Naive thymus-derived CD8-positive, alpha-beta T cell (primary cell): ENCODE measurements at places on chromosomes 2 and 18. TPM values are rescaled to one million over a fixed set of nuclear protein-coding genes. Genes with fewer than 3 reads are reported as not detected.

DNA sequence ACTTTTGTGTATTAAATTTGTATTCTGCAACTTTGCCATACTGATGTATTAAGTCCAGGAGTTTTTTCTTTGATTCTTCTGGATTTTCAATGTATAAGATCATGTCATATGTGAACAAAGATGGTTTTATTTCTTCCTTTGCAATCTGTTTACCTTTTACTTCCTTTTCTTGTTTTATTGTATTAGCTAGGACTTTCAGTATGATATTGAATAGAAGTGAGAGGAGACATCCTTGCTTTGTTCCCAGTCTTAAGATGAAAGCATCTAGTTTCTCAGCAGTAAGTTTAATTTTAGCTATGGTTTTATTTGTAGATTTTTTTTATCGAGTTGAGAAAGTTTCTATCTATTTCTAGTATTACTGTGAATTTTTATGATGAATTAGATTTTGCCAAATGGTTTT is 25.5 kb downstream of the VRK2 start:
- no peak for DNase-seq

DNA sequence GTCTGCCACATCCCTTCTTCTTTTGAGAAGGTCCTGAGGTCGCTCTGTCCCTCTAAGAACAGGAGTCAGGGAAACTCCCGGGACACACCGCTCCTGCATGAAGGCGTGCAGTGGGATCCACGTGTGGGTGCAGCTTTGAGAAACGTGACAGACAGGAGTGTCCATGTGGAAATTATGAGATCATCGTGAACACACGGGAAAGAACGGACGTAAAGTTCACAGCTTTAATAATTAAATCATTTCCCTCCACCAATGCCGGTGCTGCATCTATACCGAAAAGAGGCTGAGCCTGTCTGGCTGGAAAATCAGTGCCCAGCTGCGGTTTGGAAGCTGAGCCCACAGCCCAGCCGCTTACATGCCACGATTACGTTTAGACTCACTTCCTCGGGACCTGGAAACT is 372.4 kb upstream of the SALL3 start:
- no peak for DNase-seq

GRCh38 chr2:189037518-189037917 is 63.3 kb downstream of the COL3A1 start:
- DNase-seq: no peak

GRCh38 chr2:16653799-16654198 is 11.8 kb downstream of the CYRIA start:
- DNase-seq: no peak

GRCh38 chr2:29063056-29063455 is 11.3 kb downstream of the PCARE start:
- DNase-seq: no peak

DNA sequence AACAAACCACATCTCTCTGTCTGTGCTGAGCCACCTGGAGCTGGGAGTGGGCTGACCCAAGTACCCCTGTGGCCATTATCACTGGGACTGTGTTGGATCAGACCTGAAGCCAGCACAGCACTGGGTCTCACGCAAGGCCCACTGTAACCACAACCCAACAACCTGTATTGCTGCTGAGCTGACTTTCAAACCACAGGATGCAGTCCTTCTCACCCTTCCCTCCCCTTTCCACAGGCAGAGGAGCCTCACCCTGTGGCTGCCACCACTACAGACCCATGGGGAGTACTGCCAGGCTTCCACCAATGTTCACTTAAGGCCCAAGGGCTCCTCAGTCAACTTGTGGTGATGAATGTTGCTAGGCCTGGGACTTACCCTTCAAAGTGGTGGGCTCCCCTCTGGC is 135.7 kb downstream of the DIS3L2 start:
- no peak for DNase-seq

DNA sequence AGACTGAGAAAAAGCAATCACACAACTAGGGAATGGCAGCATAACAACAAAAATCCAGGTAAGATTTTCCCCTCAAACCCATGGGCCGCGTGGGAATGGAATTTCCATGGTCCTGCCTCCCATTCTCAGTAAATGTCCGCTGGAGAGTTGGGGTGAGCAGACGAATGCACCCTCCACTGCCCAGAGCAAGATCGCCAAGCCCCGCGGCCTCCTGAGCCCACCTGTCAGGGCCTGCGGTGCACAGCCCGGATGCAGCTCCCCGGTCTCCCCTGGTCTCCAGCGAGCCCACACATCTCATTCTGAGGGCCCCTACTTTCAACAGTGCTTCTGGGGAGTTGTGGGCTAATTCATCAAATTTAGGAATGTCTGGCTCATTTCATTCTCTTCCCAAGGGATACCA is 327.4 kb upstream of the HS6ST1 start:
- DNase-seq: no peak

DNA sequence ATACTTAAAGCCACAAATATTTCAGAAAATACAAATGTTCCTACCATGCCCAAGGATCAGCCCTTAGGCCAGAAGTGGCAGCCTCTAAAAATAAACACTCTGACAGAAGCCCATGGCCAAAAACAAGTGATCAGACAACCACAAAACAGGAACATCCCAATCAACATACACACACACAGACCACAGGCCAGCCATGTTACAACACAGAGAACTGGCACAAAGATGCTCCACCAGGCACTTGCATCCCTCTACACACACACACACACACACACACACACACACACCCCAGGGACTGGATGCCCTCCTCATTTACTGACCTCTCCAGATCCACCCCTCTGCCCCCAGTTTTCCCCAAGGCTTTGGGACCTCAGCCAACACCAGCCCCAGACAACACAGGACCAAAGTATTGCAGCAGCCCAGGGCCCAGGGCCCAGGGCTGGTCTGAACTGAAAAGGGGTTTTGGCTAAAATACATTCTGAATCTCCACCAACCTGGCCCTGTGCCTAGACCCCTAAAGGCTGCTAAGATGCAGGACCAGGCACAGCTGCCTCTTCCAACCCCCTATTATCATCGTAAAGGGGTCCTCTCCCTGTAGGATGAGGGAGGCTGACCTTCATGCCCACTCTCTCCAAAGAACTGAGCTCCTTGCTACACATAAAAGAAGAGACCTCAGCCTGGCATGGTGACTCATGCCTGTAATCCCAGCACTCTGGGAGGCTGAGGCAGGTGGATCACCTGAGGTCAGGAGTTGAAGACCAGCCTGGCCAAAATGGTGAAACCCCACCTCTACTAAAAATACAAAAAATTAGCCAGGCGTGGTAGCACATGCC is 151.4 kb downstream of the TNS1 start:
- no peak for DNase-seq

DNA sequence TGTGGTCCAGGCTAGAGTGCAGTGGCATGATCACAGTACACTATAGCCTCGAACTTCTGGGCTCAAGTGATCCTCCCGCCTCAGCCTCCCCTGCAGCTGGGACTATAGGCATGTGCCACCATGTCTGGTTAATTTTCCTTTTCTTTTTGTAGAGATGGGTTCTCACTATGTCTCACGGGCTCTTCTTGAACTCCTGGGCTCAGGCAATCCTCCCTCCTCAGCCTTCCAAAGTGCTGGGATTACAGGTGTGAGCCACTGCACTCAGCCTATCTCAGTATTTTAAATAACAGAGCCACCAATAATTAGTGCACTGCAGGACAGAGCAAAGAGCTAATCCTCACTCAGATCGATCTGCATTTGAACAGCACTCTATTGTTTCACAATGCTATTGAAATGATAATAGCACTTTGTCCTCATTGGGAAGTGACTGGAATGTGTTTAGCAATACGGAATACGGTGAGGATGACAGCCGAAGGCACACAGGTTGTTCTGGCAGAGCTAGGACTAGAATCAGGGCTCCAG is 335.9 kb downstream of the DLGAP1 start:
- DNase-seq: no peak

GRCh38 chr18:9337873-9338272 is 3.3 kb downstream of the TWSG1 start:
- DNase-seq: no peak

DNA sequence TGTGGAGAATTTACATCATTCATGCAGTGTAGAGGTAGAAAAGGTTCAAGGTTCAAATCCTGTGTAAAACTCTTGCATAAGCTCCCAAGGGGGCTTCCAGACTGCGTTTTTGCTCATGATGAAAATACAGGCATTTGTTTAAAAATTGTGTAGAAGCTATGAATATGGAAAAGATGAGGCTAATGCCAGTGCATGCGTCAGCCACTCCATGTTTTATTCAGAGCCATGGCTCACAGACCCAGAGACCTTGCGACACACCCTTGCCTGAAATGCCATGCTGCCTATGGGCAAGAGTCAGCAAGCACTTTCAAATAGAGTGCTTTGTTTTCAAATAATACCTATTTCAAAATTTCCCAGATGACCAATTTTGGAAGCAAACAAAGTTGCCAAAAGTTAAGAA is 262.3 kb downstream of the TRIB2 start:
- no peak for DNase-seq

- DNase-seq: no peak
Observed at GRCh38 chr18:61743775-61744531, 148.9 kb downstream of the RNF152 start.

DNA sequence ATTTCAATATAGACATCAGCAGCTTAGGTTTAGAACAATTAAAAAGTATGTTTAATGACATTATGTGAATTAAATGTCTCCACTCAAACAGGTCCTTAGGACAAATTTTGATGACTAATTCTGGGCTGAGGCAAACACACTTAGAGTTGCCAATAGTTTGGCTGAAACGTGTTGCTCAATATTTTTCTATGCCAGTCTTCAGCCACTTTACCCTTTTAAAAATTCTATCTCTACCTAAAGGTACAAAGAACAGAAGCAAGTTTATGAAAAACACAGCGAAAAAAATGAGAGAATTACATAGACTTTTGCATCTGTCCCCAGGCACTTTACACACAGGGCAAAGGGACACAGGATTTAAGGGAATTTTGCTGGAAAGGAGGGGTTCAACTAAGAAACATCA is 4.5 kb downstream of the IDH1 start:
- DNase-seq: no peak

GRCh38 chr2:71544919-71545571 is 91.7 kb downstream of the DYSF start:
- DNase-seq: peak; percentile 7

DNA sequence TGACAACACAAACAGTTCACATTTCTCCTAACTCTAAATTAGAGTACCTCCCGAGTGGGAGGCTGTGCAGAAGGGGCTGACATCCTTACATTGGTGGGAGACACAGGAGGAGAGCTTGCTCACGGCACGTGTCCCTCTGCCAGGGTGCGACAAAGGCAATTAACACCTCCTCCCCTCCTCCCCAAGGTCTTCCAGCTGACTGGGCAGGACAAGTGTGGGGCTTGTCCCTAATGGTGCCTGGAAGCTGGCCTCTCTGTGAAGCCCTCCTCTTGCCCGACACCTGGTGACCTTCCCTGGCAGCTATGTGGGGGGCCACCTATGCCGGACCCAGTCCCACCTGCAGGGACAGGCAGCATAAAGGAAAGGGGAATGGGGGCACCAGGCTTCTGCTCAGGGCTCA is 57.0 kb downstream of the FAM168B start:
- DNase-seq: no peak

DNA sequence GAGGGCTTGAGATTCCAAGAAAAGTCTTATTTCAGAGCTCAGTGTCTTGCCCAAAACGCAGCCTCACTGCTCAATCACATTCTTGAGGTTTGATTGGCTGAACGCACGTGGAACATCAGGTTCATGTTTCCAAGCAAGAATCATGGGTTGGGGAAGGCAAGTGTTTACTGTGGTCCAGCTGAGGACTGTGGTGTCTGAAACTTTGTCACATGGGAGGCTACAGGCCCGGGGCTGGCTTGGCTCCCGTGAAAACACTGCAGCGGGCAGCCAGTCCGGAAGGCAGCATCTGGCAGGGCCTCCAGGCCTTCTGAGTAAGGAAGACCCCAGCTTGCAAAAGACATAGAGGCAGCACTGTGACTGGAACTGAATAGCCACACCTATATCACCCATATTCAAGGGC is 84.7 kb downstream of the POLR1A start:
- no peak for DNase-seq

- DNase-seq: no peak
Observed at GRCh38 chr18:44411262-44411905, 269.3 kb upstream of the SETBP1 start.

DNA sequence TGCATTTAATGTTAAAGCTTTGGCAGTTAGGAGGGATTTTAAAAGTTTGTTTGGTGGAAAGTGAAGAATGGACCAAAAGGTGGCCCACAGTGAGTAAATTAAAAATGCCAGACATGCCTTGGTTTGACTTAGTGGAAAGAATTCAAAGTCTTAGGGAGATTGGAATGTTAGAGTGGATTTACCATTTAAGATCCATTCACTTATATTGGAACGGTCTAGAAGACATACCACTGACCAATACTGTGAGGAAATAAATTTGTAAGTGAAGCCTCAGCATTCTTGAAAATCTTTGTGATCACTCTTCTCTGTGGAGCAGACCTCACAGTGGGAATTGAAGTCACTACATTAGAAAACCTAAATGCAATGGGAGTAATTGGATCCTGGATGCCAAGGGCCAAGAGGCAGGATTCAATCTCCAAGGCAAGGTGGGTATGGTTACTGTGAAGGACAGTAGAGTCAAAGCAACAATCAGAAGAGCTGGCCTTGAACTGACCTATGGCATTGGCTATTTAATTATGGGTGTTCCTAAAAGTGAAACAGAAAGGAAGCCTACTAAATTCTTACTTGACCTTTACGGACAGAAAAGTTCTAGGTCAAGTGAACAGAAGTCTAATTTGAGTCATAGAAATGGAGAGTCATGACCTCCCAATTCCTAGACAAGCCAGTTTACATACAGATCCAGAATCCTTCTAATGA is 40.2 kb upstream of the VRK2 start:
- DNase-seq: no peak

The SPDYA gene
- 2.1 TPM for total RNA-seq

The ABCB11 gene
- 0.08 TPM for total RNA-seq

The LRP1B gene
- not detected for total RNA-seq

The CHST10 gene
- total RNA-seq: 6.4 TPM

The CIB4 gene
- total RNA-seq: not detected

The FNDC4 gene
- not detected for total RNA-seq

The TDRD15 gene
- total RNA-seq: not detected

The C2orf81 gene
- 7.5 TPM for total RNA-seq

The ANKRD30BL gene
- total RNA-seq: 0.39 TPM

The CFC1B gene
- total RNA-seq: not detected
